Stimulated activated CD8-positive, alpha-beta memory T cell treated with anti-CD3 and anti-CD28 coated beads, Interleukin-4, amount 100 ng/mL, for 1 hour (primary cell): ENCODE measurements at places on chromosomes 1 and 21.

DNA sequence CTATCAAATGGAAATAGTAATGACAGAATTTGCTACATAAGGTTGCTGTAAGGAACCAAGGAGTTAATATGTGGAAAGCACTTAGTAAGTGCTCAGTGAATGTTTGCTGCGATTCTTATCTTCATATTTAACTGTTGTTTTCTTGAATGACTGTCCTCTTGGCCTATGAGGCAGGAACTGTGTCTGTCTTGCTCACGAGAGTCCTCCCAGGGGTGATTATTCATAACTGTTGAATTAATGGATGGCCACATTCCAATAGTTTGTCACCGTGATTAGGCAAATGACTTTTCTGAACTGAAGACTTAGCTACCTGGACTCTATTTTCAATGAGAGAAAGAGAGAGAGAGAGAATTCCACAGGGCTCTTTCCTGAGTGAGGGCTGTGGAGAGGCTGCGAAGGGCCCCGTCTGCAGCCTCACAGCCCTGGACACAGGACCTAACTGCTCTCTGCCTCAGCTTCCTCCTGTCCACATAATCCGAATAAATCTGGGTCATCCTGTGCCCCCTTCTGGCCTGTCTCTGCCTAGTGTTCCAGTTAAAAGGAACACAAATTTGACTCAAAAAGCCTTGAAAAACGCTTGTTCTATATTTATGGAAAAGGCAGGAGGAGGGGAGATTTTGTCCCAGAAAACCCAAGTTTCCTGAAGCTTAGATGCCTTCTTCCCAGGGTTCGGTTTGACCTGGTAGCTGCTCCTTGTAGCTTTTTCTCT is 8.5 kb downstream of the EDN2 start:
- no peak for DNase-seq

DNA sequence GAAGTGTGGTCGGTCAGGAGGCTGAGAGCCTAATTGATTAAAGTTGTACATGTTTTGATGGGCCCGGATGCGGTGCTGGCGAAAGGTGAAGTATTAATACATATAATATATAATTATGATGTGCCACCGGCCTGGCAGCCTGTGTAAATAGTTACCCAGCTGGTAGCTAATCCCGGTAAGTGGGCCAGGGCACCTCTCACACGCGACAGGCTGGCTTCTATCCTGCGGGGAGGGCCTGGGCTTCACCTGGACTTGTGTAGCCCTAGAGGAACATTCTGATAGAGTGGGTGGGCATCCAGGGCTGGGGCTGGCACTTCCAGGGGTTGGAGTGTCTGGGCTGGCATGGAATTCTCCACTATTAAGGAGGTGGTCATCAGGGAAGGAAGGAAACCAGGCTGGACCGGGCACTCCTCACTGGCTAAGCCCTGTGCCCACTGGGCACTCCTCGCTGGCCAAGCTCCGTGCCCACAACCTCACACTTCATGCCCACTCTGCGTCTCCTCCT is 48.3 kb downstream of the IGSF21 start:
- no peak for DNase-seq

DNA sequence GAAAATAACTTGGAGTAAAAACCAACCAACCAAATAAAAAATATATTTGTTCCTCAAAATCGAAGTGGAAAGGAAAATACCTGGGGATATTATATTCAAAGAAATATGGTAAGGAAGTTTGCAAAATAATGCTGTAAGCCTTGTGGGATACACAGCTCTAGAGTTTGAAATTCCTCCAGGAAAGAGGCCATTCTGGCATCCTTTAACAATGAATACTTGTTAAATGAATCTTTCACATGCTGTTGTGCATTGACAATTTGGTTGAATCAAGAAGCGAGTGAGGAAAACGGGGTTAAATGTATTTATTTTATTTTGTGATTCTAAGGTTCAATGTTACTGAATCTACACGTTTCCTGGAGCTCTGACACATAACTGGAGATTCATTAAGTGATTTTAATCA is 30.5 kb upstream of the NTNG1 start:
- no peak for DNase-seq

DNA sequence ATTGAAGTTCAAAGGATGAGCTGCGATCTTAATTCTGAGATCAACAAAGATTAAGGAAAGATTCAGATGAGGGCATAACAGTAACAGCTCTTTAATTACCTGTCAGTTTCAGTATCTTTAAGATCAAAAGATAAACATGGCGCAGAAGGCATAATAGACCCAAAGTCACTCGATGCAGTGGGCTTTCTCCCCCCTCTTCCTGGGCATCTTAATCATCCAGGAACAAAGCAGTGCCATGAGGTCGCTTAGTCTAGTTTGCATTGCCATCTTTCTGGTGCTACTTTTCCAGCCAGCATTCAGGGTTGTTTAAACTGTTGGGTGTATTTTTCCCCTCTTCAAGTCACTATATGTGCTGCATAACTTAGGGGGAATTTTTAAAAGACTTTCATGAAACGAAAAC is 72.3 kb downstream of the HUNK start:
- no peak for DNase-seq

DNA sequence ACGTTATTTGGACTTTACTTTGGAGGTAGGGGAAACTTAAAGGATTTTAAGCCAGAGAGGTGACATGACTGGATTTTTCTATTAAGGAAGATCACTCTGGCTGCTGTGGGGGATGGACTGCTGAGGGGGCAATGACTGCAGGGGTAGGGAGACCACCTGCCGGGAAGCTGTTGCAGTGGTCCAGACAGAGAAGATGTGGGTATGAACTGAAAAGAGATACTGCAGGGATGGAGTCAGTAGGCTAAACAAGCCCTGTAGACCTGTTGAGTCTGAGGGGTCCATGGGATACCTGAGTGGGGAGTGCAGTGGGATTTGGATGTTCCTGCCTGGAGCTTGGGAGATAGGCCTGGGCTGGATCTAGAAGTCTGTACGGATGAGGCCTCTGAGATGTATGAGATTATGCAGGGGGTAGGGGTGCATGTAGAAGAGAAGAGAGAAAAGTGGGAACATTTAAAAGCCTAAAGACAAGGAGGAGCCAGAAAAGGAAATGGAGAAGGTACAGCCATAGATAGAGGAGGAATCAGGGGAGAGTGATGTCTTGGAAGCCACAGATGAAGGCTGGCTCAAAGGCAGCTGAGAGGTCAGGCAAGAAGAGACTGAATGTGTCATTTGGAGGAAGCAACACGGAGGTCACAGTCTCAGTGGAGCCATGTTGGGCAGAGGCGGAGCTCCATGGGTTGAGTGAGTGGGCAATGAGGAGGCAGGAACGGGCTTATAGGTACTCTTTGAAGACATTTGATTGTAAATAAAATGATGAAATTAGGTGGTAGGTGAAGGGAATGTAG is 25.9 kb upstream of the KCNA2 start:
- DNase-seq, result no peak

DNA sequence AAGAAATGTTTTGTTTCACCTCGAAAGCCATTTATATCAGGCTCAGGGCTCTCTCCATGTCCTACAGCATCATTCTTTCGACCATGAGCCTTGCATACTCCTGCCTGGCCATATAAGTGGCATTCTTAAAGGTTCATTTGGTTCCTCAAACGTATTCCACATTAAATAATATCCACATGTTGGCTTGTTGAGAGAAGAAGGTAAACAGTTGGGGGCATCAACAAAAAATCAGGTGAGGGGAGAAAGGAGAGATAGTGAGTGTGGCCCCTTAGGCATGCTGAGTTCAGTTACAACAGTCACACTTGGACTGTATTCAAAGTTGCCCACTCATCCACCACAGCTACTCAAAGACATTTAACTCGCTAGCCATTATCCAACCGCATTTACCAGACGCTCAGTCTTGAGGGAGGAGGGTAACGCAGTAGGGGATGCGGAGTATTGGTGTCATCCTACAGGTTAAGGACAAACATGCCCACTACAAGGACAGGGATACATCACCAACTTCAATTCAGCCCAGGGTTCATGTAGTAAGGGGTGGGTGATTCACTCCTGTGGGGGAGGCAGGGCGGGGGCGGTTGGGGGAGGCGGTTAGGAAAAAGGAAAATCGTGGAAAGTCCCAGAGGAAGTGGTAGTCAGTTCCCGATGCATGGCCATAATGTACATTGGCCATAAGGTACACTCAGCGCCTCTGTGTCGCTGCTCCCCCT is 1.4 kb downstream of the ZNF697 start:
- no peak for DNase-seq

GRCh38 chr1:19734056-19734455 is 65.7 kb downstream of the TMCO4 start:
- DNase-seq, result no peak

GRCh38 chr1:92481971-92482664 is 4.6 kb downstream of the GFI1 start:
- DNase-seq, result no peak

- no peak for DNase-seq
These were observed 17.2 kb downstream of the VCAM1 start for GRCh38 chr1:100736746-100737145.

GRCh38 chr1:77170687-77171086 is 48.5 kb downstream of the PIGK start:
- DNase-seq, result no peak
